ENCODE measurements at places on chromosomes 3 and 15.

DNA sequence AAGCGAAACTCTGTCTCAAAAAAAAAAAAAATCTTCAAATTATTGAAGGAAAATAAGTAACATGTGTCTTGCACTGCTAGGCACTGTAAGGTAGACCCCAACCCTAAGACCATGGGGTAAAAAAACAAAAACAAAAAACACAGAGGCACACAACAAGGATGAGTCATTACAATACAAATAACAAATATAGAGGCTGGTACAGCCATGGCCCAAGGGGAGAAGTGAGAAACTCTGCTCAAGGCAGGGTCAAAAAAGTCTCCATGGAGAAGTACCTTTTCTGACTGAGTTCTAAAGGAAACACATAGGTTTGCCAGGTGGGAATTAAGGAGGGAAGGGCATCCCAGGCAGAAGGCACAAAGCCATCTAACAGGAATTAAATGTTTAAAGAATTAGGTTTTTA, 54.5 kb downstream of the TOP2B start:
- no peak for DNase-seq

DNA sequence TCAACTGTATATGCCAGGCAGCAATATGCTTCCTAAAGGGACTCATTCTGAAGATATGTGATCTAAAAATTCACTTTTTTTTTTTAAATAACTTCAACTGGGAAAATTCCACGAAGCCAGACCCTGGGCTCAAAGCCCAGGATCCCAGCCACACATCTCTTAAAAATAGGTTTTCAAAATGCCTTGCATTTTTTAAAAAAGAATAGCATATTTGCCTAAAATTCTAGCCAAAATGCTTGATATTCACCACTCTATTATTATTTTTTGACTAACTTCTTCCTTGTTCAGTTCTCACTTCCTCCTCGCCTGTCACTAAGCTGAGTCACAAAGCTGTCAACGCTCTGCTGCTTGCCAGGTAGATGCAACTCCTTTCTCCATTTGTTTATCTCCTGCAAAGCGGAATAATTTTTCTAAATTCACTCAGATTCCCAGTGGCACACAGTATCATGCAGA, 28.0 kb upstream of the VGLL4 start:
- peak; percentile 44 for DNase-seq

GRCh38 chr15:90681056-90681455, 36.1 kb upstream of the BLM start:
- DNase-seq: no peak

GRCh38 chr3:99923873-99924272, 106.2 kb downstream of the CMSS1 start:
- DNase-seq: no peak

All from dorsolateral prefrontal cortex (tissue), 122 donors.